ENCODE measurements at places on chromosomes 4 and X.

DNA sequence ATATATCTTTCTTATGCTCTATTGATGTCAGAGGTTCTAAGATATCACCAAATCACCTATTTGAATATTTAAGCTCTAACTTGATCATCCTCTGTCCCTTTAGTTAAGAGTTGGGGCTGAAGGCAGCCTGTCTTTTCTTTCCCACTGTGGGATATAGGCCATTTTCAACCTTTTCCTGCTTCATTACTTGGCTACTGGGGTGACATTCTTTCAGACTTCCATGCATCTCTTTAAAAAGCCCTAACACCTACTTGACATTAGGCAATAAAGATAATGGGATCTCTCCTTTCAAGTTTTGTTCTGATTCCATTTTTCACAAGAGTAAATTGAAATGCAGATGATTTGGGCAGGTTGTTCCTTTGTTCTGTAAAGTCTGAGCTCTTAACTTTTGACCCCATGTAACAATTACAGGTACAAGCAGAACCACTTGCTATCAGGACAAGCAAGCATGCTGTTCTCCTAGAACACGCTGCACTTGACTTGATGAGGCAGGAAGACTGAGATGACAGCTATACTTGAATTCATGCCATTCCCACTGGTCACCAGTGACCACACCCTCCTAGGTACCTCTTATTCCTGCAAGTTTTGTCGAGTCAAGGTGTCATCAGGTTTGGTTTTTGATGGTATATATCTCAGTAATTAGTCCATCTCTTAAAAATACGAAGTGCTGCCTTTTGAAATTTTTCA is 18.2 kb downstream of the HOPX start:
- no peak for DNase-seq

DNA sequence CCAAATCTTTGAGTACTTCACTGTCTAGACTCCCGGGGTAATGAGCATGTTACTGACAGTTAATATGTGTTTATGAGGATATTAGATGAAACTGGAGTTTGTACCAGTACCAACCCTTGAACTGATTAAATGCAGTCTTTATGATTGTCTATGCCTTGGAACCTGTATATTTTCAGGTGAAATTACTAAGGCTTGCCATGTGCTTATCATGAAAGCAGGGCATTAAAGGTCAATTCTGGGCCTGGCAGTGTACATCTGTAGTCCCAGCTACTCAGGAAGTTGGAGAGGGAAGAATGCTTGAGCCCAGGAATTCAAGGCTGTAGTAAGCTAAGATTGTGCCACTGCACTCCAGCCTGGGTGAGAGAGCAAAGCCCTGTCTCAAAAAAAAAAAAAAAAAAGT is 27.6 kb downstream of the PHEX start:
- DNase-seq = no peak

- no peak for DNase-seq
Observed at GRCh38 chr4:16250661-16251365, 24.5 kb upstream of the TAPT1 start.

GRCh38 chr4:51895816-51896408 is 53.0 kb downstream of the DCUN1D4 start:
- DNase-seq = peak; percentile 77

DNA sequence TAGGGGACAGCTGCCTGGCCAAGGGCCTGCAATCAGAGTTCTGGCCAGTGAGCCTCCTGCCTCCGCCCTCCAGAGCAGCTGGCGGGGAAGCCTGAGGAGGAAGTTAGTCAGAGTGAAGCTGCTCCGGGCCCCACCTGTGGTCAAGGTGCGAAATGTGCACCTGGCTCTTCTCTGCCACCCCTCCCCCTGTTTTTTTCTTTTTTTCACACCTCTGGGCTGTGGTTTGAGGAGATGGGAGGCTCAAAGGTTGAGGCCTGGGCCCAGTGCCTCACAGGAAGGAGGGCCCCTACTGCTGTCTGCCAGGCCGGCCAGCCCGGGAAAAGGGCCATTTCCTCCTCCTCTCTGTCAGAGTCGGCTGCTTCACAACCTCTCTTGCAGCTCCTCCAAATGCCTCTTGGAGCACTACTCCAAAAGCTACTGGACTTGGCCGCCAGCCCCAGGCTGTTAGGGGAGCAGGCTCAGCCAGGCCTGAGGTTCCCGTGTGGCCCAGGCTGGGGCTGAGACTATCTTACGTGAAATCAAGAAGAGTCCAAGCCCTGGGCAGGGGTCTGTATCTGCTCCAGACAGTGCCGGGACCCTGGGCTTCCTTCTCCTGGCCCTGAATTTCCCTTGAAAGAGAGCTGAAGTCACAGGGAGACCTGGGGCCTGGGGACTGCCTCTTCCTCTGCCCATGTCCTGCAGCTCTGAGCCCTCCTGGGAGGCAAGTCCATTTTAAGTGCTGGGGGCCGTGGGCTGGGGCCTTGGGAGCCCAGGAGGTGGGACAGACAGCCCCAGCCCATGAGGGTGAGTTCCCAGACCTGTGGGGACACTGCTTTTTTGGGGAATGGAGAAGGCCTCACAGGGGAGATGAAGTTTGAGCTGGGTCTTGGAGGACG is 4.5 kb upstream of the CXCR3 start:
- DNase-seq = peak; percentile 33

DNA sequence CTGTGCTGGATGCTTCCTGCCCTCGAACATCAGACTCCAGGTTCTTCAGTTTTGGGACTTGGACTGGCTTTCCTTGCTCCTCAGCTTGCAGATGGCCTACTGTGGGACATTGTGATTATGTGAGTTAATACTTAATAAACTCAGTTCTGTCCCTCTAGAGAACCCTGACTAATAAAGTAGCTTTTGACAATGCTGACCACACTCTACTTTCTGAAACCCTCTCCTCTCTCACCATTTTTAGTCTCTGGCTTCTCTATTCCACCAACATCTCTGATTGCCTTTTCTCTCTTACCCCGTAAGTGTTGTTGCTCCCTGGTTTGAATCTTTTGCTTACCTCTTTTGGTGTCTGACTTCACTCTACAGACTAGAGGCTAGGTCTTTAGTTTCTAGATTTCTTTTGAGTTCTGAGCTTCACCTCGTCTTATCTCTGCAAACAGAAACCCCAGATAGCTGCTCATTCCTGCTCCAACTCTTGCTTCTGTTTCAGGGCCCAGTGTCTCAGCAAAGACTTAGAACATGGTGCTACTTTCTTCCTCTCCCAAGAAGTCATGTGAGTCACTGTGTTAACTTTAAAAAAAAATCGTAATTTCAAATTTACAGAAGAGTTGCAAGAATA is 11.4 kb downstream of the TMSB4X start:
- DNase-seq = no peak

DNA sequence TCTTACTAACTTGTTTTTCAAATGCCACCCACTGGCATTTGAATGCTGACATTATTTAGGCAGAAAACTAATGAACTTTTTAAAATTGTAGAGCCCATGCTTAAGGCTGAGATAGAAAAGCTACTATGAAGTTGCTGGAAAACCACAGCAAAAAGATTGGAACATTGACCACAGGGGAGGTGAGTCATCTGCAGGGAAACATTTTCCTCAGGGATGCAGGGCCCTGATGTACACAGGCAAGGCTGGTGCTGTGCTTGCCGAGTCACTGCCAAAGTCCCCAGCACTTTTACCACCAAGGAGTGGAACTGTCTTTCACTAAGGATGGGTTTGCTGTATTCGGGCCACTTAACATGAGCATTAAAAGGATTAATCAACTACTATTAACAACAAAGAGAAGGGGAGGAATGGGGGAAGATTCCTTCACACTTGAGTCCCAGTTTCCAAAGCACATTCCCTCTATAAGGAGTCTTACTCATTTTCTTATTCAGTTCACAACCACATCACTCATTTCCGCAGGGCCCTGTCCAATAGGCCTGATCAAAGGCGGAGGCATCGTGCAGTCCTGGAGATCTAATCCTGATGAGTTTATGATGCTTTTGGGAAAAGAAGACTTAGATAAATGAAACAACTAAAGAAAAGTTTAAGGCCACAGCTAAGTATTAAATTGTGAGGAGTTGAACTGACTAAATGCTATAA is 202.9 kb upstream of the NPY2R start:
- no peak for DNase-seq

DNA sequence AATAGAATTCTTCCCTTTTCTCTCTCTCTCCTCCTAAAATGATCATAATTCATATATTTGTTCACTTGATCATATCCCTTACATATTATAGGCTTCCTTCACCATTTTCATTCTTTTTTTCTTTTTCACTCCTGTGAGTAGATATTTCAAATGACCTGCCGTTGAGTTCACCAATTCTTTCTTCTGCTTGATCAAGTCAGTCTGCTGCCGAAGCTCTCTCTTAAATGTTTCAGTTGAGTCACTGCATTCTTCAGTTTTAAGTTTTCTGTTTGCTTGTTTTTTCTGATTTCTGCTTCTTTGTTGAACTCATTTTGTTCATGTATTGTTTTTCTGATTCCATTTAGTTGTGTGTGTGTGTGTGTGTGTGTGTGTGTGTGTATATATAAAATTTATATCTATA is 354.3 kb downstream of the GPAT3 start:
- DNase-seq = no peak

GRCh38 chr4:19130866-19131265 is 1109.3 kb upstream of the LCORL start:
- DNase-seq = no peak

- no peak for DNase-seq
Observed at GRCh38 chrX:40938423-40938822, 146.8 kb upstream of the USP9X start.

GRCh38 chr4:105895583-105896460 is 551 bp downstream of the NPNT start:
- no peak for DNase-seq

DNA sequence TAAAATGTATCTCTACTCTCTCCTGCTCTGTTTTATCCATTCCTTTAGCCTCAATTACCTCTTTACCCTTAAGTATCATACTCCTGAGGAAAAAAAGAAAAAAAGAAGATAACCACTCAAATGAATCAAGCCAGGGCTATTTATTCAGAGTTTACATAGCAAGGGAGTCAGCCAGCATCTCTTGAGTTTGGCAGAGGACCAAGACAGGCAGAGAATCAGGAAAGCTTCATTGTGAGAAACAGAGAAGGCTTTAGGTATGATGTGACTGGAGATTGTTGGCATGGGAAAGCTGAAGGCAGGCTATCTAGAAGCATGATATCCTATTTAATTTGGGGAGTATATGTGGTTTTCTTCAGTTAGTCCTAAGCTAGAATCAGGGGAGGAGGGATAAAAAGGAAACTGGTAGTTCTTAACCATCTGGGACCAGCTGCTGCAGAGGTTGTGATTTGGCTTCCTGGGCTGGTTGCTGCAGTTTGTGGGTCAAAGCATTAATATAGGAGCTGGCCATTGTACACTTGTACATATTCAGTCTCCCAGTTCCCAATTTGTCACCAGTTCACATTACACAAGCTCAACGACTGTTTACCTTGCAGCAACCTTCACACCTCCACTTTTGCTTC is 11.2 kb downstream of the APELA start:
- DNase-seq = no peak

DNA sequence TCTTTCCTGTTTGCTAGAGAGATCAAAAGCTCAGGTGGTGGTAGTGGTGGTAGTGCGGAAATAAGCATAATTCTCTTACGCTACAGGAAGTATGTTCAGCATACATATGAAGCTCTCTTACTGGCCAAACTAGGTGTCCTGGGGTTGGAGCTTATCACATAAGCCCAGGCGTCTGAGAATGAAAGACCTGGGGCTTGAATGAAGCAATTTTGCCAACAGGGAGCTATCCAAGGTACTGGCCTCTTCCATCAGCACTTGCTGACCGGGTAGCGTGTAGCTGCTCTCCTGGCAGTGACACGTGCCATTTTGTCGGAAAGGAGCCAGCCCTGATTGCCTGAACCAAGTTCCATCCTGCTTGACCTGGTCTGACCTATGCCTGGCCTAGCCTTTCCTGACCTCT is 65.9 kb upstream of the HPF1 start:
- DNase-seq = peak; percentile 46

DNA sequence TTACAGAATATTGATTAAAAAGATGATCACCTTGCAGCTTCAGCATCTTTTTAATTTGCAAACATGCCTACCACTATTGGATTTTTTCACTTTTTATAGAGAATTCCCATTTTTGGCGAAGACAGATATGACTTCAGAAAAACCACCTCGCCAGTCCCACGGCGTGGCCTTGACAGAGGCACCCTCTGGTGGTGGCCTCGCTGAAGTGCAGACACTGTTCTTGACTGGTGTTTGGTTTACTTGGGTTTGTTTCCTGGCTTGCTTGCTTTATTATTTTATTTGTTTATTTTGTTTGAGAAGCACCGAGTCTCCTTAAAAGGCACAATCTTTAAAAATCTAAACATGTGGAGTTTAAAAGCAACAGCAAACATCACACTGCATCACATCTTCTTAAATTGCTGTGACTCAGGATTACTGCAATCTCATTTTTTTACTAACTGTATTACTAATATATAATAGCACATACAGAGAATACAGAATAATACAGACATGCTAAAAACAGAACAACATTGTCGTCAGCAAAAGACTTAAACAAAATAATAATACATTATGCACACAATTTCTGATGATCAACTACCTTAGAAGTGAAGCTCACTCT is 13.1 kb upstream of the AMTN start:
- DNase-seq = no peak
